Foreskin melanocyte (primary cell): ENCODE measurements at places on chromosomes 12 and 14.

DNA sequence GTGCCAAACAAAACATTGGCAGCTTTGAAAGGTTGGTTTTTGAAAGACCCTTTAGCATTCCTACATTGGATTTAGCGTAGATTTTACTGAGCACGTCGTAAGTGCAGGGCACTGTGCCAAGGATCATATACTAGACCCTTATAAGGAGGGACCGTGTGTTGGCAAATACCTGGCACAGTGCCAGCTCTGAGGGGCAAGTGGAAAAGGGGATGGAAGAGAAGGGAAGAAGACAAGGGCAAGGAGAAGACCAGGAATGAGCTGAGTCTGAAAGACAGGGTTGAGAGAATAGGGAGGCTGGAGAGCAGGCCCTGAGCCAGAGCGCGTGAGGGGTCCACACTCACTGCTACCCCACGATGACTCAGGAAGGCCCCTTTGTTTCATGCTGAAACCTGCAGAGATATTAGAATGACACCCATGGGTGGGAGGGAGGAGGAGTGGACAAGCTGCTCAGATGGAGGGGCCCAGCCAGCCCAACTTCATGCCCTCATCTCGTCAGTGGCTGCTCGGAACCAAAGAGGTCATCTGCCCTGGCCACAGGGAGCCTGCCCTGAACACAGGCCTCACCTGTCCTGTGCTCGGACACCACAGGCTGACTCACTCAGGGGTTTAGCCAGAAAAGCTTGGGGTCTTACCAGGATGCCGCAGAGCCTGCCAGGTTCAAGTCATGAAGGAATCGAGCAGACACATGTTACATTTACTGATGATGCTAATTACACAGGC lies 25.0 kb downstream of the RAB35 start:
- DNase-seq, result no peak

- no peak for DNase-seq
Measured at GRCh38 chr14:71163842-71164629, 256.8 kb downstream of the PCNX1 start.

DNA sequence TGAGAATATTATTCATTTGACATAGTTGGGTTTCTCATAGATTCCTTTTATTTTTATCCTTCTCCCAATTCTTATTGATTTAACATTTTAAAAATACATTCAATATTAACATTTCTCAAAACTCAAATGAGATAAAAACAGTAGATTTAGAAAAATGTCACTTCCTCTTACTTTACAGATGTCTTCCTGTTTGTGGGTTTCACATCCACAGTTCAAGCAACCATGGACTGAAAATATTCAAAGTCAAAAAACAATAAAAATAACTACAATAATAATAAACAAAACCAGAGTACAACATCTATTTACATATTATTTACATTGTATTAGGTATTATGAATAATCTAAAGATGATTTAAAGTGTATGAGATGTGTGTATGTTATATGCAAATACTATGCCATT lies 111.3 kb upstream of the SLC16A7 start:
- DNase-seq, result no peak

GRCh38 chr14:24806061-24806678 lies 172.2 kb upstream of the GZMB start:
- no peak for DNase-seq

GRCh38 chr12:120979220-120979861 lies 998 bp downstream of the HNF1A start:
- no peak for DNase-seq

DNA sequence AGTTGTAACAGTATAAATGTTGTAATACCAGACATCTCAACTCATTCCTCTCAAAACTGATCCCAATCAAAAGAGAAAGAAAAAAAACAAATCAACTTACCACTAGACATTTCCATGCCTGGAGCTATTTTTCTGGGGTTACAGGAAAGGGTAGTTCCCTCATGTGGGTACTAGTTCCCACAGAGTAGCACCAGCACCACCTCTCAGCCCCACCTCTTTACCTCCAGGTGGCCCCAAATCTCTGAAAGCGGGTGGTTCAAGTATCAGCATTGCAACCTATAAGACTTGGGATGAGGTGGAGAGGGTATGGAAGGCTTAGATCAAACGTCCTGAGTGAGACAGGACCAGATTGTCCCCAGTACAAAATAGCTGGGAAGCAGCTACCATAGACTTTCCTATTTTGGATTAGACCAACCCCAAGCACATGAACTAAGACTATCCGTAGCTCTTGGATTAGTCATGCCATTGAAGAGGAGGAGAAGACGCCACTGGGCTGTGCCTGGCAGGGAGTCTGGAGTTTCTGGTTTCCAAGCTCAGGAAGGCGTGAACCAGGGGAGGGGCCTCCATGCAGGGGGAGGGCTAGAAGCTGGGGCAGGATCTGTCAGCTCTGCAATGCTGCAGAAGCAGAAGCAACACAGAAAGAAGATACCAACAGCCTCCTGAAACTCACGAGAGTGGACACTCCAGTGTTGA lies at the start of gene SLC39A2:
Gene SLC39A2, plus strand, starts transcription at position 620 of the 693 bp plus-strand sequence. CDS start 154 bp downstream, outside the sequence.
- DNase-seq, result peak; percentile 46

GRCh38 chr12:89593233-89593632 lies 67.4 kb upstream of the POC1B start:
- DNase-seq, result no peak

- DNase-seq, result no peak
Measured at GRCh38 chr12:4943067-4943937, 33.6 kb downstream of the KCNA1 start.

GRCh38 chr14:33464254-33464962 lies 486.5 kb downstream of the EGLN3 start:
- no peak for DNase-seq

GRCh38 chr14:56248442-56248841 lies 130.2 kb downstream of the PELI2 start:
- DNase-seq, result no peak

DNA sequence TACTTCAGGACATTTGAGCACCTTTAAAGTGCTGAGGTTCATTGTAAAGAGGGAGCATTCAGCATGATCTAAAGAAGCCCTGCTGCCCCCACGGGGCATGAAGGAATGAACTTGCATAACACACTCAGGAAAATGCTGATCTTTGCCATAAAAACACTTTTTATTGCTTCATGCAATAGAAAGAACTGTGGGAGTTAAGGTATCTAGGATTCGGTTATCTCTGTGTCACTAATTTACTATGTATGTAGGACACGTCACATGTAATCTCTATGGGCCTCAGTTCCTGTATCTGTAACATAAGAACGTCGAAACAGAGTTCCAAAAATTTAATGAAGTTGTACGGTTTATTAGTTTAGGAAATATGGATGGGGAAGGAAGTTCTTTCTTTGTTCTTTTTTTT lies 33.0 kb downstream of the BTBD7 start:
- DNase-seq, result no peak

DNA sequence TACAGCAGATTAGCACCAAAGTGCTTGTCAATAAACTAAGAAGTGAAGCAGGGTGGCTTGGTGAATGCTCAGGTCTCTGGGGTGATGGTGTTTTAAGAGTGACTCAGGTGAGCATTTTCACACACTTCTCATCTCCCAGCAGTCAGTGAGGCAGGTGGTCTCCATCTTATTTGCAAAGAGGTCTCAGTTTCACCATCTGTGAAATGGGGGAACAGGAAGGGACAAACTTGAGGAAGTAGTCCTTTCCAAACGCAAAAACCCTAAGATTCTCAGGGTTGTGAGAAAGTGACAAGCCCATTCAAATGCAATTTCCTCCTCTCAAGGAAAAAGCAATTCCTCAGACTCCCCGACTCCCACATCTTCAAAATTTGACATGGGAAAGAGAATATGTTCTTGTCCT lies 54.1 kb downstream of the CMKLR1 start:
- DNase-seq, result no peak

DNA sequence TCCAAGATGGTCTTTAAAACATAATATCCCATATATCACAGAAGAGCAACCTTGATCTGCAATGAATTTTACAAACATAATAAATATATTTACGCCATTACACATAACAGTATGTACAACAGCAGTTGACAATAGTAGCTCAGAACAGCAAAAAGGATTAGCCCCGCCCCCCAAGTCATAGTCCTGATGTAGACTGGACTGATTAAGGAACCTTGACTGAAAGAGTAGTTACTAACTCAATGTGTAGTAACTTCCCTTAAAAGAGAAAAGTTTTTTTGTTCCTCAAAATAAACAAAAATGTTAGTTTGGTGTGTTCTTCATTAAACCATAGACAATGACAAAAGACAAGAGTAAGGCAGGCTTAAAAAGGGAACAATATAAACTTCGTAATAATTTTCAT lies 44.5 kb downstream of the GTF2A1 start:
- DNase-seq, result no peak

- no peak for DNase-seq
Measured at GRCh38 chr14:89720076-89720687, 234.3 kb downstream of the EFCAB11 start.

GRCh38 chr12:14562279-14562678 lies 5.4 kb downstream of the PLBD1 start:
- DNase-seq, result no peak

DNA sequence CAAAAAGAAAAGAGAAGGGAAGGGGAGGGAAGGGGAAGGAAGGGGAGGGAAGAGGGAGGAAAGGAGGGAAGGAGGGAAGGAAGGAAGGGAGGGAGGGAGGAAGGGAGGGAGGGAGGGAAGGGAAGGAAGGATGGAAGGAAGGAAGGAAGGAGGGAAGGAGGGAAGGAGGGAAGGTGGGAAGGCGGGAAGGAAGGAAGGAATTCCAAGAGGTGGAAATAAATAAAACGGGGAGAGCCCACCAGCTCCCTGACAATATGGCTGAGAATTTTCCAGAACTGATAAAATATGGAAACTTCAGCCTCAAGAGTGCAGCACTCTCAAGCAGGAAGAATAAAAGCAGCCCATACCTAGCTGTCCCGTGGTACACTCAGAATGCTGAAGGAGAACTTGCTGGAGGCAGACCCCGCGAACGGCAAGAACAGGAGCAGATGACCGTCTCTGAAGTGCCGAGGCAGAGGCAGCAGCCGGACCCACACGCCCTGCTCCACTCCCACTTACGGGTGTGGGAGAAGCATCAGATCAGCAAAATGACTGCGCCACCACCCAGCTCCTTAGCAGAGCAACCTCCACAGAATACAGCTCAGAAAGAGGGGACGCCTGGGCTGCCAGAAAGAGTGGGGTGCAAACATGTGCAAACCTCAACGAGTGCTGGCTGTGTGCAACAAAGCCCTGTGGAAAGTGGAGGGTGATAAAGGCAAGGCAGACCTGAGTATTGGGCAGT lies 34.1 kb upstream of the INF2 start:
- DNase-seq, result no peak

DNA sequence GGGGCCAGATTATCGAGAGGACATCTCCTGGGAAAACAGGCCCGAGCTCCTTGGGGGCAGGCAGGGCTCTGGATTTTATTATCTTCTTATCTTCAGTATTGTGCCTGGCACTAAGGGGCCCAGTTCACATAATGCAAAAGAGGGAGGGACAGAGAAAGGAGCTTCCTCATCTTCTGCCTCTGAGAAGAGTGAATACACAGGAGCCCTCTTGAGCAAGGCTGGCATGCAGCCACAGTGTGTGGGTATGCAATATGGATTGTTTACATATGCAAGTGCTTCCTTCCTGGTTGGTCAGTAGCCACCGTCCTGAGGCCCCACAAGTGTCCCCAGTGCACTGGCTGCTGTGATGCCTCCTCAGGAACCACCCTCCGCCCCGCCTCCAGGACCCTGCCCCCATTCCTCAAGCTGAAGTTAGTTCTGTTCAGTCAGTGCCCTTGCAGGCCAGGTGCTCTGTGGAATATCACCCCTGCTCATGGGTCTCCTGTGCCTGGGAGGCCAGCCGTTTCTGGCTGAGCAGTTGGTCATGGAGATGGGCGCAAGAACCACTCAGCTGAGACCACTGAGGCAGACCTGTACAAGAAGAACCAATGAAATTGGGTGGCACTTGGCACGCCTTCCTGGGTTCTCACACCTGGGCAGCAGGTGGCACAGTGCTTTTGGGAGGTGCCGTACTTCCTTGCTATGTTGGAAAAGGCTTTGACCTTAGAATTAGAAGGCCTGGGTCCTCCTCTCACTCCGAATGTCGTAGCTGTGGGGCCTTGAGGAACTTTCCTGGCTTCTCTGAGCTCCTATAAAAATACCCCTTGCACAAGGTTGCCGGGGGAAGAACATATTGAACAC lies 35.1 kb upstream of the ACTN1 start:
- no peak for DNase-seq

- DNase-seq, result no peak
Measured at GRCh38 chr12:3116106-3116844, 39.1 kb downstream of the TSPAN9 start.

DNA sequence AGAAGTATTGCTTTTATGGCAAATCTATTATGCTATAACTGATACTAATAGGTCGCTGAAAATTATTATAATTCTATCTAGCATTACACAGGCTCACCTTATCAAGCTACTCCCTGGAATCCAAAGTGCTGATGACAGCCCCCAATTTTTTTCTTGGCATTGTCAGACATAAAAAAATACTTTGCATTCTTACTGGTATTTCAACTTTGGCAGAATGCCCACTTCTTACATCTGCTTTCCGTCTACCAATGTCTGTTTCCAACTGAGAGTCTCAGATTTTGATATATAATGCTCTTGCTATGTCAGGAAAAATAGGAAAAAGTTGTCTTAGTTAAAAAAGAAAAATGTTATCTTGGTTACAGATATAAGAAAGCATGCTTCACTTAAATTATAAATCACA lies 615.4 kb downstream of the C12orf50 start:
- DNase-seq, result no peak

DNA sequence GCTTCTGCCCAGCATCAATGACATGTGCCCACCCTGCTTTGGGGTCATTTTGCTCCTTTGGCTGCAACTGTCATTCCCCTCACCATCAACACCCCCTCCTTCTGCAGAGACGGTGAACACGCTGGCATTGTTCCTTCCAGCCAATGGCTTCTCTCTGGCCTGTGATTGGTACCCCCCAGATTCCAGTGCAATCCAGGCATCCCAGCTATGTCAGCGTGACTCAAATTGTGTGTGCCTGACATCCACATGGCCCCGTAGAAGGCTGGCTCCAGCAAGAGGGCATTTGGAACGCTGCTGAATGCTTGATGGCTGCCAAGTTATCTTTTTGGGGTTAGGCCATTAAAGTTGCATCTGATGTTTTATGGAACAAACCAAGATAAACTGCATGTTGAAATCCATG lies 21.0 kb upstream of the CCND2 start:
- DNase-seq, result no peak

DNA sequence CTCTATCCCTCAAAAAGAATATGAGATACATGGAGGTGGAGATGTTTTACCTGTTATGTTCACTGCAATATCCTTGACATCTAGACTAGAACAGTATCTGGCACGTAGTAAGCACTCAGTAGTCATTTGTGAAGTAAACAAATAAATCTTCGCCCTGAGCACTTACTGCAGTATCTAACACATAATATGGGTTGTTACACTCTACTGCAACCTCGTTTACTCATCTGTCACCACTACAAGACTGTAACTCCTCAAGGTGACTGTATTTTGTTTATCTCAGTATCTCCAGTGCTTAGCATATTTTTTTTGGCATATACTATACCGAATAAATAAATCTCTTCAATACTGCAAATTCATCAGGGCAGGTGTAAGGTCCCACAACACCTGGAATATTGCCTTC lies 66.1 kb downstream of the WASHC3 start:
- DNase-seq, result no peak

DNA sequence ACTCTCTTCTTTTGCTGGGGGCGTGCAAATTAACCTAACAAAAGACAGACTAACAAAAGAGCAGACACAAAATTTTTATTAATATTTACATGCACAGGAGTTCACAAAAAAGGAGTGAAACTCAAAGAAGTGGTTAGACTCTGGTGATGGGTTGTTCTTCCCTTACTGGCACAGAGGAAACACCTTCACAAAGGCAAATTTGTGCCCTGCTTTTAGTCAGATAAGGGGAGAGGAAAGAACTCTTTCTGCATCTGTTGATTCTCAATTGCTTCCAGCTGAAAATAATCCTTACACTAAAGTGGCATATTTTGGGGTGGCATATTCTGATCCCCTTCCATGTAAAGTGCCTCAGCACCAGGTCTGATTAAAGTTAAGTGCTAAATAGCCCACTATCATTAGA lies 190.2 kb upstream of the AMIGO2 start:
- no peak for DNase-seq
